ENCODE measurements at places on chromosomes 1 and 21. TPM values are rescaled to one million over a fixed set of nuclear protein-coding genes. Genes with fewer than 3 reads are reported as not detected.

DNA sequence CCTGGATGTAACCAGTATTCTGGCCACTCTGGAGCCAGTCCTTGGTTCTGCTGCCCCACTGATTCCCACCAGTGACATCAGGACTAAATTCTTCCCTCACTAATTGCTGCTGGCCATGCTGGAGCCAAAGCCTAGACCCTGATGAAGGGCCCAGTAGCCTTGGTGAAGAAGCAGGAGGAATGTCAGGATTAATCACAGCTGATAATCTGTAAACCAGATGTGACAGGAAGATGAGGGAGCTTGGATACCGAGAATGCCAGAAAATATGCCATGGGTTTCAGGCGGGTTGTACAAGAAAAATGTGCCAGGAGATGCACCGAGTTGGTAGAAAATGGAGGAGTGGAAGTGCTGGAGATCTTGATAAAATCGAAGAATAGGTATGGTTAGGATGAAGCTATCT is 119.0 kb upstream of the PPP2R5A start:
- no peak for DNase-seq

- peak; percentile 52 for DNase-seq
Observed at GRCh38 chr1:5490635-5491034, 501.6 kb downstream of the NPHP4 start.

DNA sequence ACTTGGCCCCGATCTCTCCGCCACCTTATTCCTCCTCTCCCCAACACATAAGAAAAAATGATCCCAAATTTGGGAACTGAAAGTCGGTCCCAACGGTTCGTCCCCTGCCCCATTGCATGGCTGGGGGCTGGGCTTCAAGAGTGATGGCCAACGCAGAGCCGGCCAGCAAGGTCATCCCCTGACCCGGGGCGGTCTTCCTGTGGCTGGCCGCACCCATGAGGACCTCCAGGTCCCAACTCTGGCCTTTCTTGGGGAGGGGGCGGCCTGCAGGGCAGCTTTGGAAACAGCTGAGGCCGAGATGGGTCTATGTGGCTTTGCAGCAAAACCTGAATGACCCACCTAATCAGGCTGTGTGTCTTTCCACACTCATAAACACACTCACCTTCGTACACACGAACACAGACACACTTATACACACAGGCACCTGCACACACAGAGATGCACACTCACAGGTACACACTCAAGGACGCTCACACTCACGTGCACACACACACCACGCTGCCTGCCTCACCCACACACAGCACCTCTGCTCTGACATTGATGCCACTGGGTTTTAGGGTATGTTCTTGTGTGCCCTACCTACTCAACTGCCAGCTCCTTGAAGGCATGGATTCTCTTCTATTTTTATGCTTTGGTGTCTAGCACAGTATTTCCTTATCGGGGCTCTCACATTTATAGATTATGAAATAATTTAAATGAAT is 562 bp downstream of the DYNLT5 start:
- peak; percentile 79 for DNase-seq

- DNase-seq, result no peak
Observed at GRCh38 chr1:98205291-98206017, 284.6 kb upstream of the DPYD start.

DNA sequence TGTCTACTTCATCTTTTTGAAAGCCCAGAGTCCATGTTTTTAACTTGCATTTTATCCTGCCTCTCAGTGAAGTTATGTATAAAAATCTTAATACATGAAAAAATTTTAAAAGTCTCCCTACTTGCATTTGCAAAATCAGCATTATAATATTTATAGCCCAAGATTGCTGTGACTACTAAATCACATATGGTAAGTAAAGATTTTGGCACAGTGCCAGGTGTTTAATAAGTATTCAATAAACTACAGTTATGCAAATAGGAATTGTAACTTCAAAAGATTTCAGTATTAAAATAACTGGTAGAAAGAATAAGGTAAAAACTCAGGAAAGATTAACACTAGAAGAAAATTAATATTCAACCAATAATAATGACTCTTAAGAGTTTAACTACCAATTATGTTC is 641.7 kb downstream of the LRRIQ3 start:
- DNase-seq, result no peak

DNA sequence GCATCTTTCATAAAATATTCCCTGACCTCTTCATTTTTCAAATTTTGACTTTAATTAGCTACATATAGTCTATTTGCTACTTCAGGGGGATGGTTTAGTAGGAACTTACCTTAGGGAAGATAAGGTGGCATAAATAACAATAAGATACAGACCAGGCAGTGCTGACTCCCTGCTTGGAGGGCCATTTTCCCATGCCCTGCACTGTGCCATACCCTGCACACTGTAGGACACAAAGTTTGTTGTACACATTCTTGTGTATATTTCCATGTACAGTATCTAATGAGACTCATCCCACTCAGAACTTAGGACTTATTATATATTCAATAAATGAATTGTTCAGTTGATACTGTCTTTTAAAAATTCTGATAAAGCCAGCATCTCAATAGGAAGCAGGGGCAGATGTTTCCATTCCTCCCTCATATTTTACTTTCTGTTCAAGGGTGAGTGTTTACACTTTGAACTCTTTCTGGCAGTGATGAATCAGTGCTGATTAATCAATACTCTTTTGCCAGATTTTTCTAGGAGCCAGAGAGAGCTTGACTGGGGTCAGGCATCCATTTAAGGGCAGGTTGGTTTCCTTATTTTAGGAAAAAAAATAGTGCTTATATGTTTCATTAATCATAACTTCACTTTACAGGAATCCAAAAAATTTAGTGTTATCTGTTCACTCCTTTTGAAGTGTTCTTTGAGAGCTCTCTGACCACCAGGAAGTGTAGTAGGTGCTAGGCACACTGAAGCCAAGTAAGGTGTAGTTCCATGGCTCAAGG is 30.6 kb downstream of the MPZL1 start:
- DNase-seq, result no peak

DNA sequence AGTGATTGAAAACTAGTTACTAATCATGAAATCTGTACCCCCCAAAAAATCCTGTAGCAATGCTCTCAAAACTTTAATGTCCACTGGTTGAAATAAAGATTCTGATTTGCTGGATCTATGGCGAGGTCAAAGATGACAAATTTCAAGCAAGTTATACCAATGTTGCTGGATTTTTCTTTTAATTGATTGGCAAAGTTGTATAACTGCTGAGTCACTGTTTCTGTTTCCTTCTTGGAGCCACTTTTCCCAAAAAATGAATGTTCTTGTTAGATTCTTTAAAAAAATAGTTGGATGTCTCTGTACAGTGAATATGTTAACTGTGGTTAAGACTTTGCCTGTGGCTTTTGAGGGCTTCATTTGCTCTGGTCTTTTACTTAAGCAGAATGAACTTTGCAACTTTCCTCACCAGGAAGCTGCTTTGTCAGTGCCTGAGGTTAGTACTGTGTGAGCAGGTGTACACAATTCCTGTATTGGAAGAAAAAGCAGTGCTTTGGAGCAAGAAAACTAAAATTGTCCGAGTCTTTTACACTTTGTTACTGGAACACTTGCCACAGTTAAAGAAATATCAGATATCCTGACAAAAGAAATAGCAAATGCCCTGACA is 1211.9 kb downstream of the MRPL39 start:
- DNase-seq, result no peak

DNA sequence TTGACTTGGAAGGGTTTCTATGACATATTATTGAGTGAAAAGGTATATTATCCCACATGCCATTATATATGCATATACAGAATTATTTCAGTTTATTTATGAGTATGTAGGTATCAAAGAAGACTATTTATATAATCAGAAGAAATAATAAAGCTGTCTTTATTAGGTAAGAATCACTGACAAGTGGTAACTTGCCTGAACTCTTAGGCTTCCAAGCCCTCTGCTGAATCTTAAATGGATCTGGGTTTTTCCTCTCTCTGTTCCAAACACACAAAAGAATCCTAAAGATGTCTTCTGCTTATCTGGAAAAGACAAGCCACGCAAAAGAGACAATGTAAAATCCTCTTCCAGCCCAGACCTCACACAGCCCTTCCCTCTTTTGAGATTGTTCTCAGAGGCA is 14.9 kb upstream of the SEC16B start:
- no peak for DNase-seq

The PLA2G5 gene
- polyA plus RNA-seq, result 0.41 TPM

The LENEP gene
- polyA plus RNA-seq, result 0.81 TPM
